ENCODE measurements at places on chromosomes 7 and 10.

DNA sequence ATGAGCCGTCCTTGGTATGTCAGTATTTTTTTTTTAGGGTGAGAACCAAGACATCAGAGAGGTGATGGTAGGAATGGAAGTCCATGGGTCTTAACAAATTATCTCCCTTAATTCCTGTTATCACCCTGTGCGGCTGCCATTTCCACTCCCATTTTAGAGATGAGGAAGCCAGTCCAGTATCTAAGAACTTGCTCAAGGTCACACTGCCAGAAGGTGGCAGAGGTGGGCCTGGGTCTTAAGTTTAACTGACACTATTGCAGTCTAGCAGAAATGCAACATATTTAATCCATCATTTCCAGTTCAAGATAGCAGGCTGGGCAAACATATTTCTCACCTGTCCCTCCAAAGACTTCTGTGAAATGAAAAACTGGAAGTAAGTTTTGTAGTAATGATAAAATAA is 108.3 kb downstream of the GLI3 start:
- DNase-seq = no peak

GRCh38 chr10:118908557-118909256 is 120.8 kb upstream of the NANOS1 start:
- no peak for DNase-seq

GRCh38 chr7:122626785-122627184 is 72.1 kb downstream of the RNF133 start:
- DNase-seq = no peak

GRCh38 chr7:135164357-135165061 is 6.0 kb downstream of the CYREN start:
- no peak for DNase-seq

DNA sequence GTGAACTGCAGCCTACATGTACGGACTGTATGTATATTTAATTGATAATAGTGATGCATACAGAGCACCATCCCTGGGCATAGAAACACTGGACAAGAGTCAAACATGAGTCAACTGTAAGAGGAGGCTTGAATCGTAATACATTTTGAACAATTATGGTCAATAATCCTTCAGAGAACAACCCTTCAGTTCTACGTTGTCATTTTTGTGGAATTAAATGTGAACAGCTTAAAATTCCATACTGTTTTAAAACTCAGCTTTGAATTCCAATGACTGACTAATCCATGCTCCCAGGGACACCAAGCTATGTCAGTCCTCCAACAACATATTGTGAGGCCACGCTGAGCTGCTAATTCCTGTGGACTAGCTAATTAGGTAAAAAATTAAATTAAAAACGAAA is 41.5 kb upstream of the KMT2E start:
- no peak for DNase-seq

DNA sequence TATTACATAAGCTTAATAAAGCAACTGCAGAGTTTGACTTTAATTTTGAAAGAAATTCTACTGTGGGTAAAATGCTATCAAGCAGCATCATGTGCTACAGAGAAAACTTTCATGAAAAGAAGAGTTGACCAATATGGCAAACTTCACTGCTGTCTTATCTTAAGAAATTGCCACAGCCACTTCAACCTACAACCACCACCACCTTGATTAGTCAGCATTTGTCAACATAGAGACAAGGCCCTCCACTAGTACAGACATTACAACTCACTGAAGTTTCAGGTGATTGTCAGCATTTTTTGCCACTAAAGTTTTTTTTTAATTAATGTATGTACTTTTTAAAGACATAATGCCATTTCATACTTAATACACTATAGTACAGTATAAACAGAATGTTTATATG is 350.3 kb downstream of the HPSE2 start:
- DNase-seq = no peak

DNA sequence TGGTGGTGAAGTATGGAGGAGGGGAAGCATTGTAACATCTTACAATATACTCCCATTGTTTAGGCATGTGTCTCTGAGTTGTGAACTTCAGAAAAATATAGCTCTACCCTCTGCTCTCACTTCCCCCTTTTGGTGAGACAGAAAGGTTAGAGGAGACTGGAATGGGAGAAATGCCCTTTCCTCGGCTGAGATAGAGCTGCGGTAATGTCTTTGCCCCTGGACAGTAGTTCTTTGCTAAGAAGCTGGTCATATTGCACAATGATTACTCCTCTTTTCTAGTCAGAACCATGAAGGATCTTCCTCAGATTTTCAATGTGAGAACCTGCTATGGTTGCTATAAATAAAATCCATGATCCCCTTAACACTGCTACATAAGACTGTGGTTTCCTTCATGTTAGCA is 171.0 kb downstream of the SEM1 start:
- no peak for DNase-seq

- no peak for DNase-seq
Observed at GRCh38 chr7:158494643-158495042, 93.0 kb downstream of the PTPRN2 start.

DNA sequence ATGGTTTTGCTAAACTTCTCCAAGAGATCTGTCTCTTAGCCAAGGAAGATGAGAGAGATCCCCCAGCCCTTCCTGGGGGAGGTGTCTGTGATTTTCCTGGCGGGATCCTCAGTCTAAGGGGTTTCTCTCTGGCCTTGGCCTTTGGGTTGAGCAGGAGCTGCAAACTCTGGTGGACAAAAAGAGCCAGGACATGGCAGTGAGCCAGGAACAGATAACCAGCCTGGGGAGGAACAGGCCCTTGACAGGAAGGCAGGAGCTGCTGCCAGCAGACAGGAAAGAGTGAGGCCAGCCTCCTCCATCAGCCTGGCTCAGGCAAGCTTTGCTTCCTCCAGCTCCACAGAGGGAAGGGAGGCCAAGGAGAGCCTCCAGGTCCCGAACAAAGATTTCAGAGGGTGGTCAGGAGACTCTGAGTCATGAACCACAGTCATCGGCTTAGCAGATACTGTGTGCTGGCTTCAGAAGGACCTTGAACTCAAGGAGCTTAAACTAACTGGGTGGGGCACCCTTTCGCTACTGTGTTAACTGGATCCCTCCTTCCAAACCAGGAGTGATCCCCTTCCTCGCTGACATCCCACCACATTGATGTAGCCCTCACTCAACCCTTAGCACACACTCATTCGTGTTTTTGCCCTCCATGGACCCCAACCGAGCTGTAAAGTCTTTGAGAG is 34.7 kb downstream of the DDIT4 start:
- DNase-seq = peak; percentile 58

DNA sequence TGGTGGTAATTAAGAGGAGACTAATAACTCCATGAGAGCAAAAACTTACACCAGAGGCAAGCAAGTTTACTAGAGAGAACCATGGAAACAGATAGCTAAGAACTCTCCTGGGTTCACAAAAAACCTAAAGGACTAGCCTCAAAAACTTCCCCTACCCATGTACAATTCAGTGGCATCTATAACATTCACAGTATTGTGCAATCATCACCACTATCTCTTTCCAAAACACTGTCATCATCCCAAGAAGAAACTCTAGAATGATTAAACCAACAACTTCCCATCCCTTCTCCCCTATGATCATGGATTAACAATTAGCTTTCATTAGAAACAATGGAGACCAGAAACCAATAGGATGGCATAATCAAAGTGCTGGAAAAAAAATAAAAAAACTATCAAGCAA is 1038.3 kb downstream of the LRMDA start:
- no peak for DNase-seq

DNA sequence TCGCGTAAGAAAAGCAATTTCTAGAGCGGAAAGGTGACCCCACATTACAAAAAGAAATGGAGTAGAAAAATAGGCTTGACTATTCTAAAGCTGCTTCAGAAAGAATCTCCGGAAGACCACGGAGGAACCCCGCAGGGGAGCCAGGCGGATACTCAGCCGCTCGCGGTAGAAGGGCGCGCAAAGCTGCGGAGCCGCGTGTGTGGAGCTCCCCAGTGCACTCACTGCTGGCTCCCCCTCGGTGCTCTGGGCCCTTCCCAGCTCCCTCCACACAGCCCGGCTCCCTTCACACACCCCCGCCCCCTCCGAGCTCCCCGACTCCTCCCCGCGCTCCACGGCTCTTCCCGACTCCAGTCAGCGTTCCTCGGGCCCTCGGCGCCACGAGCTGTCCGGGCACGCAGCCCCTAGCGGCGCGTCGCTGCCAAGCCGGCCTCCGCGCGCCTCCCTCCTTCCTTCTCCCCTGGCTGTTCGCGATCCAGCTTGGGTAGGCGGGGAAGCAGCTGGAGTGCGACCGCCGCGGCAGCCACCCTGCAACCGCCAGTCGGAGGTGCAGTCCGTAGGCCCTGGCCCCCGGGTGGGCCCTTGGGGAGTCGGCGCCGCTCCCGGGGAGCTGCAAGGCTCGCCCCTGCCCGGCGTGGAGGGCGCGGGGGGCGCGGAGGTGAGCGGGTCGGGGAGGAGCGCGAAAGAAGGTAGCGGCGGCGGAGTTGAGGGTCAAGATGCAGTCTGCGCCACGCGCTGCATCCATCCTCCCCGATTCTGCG is at the start of gene STEAP2:
Gene STEAP2, plus strand, starts transcription at position 350 of the 758 bp plus-strand sequence. CDS start 13,343 bp downstream, outside the sequence.
- DNase-seq = peak; percentile 51

Data from activated CD4-positive, alpha-beta T cell treated with anti-CD3 and anti-CD28 coated beads, Interleukin-2, Interleukin-6, amounts not matched to agents 100 ng/mL and 50 ng/mL, durations not matched to agents 16 hours and 8 hours (primary cell).